Retinal pigment epithelial cell (primary cell): ENCODE measurements at places on chromosomes 2 and 18.

- DNase-seq = no peak
Measured at GRCh38 chr2:84793641-84794040, 87.2 kb downstream of the TRABD2A start.

GRCh38 chr2:69041214-69041613, 28.2 kb downstream of the ANTXR1 start:
- DNase-seq = no peak

DNA sequence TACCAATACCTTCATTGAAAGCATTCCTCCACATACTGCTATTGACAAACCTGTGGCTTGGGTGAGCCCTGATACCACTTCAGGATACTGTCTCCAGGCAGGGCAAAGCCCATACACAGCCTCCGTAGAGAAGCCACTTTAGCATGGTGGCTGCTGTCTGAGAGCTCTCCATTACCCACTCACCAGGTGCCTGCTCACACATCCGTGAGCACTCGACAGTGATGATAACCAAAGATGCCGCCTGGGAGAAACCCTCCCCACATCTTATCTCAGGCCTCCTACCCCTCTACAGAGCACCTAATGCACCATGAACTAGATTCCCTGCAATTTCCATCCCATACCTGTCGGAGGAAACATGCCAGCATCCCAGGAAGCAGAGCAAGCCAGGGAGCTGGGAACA, 57.6 kb upstream of the KLHL29 start:
- no peak for DNase-seq

DNA sequence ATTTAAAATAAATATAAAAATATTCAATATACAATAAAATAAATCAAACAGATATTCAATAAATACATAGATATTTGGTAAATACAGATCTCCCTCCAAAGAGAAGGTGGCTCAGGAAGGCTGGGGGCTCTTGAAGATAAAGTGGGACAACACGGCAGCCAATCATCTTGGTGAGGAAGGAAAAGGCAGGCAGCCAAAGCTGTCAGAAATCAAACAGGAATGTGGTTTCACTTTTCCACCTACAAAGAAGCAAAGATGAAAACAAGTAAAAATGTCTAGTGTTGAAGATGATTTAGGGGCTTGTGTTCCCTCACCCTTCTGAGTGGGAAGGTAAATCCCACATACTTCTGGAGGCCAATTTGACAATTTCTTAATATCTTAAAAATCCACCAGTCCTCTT, 85.7 kb downstream of the B3GNT2 start:
- no peak for DNase-seq

- DNase-seq = no peak
Measured at GRCh38 chr2:44953499-44953883, 12.0 kb downstream of the SIX3 start.

GRCh38 chr2:25366629-25367028, 24.9 kb upstream of the DNMT3A start:
- no peak for DNase-seq

DNA sequence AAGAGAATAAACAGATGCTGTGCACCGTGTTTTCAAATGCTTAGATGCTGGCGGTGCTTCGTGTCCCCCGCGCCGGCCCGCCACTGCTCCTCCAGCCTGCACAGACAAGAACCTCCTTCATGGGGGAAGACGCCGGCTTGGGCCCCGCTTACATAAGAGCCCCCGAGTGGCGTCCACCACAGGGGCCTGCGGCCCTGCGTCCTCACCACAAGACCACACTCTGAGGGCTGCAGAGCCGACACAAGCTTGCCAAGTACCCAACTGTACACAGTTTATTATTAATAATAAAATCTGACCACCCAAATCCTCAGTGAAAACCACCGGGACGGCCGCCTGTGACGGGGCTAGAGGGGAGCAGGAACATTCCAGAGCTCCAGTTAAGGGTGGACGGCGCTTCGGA, 232.2 kb downstream of the HDAC4 start:
- DNase-seq = no peak

- DNase-seq = no peak
Measured at GRCh38 chr2:168517816-168518215, 61.7 kb downstream of the CERS6 start.
